ENCODE measurements at places on chromosomes 13 and 19. TPM values are rescaled to one million over a fixed set of nuclear protein-coding genes. Genes with fewer than 3 reads are reported as not detected.

DNA sequence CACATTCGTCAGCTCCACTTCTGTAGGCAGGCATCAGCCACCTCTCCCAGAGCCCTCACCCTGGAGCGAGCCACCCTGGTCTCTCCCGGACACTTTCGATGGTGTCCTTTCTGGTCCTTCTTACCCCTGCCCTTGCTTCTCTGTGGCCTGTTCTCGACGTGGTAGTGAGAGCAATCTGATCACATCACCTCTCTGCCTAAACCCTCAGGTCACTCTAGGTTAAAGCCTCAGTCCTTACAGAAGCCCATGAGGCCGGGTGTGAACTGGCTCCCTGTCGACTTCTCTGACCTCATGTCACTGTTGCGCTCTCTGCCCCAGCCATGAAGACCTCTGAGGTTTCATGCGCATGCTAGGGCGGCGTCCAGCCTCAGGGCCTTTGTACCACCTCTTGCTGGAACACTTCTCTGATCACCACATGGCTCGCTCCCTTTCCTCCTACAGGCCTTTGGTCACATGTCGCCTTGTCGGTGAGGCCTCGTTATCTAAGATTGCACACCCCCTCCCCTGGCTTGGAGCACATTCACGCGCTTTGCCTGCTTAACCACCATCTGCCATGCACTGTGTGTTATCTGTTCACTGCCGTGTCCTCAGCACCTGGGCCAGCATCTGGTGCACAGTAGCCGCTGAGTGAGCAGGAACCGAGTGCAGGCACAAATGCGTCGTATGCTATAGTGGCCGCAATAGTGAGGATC is 101.5 kb downstream of the DPF1 start:
- H3K4me1 ChIP-seq, result no peaks in the 10 kb centered on the region
- H3K27me3 ChIP-seq, result no peaks in the 10 kb centered on the region
- no peak overlapping the region for H3K27ac ChIP-seq
- H3K36me3 ChIP-seq, result peaks cover 7% of the 10 kb centered on the region
- H3K4me3 ChIP-seq, result no peak overlapping the region
- DNase-seq, result no peak

GRCh38 chr19:30666301-30666803 is 294.2 kb downstream of the ZNF536 start:
- no peak for DNase-seq
- no peaks in the 10 kb centered on the region for H3K36me3 ChIP-seq
- no peak overlapping the region for H3K4me3 ChIP-seq
- H3K27ac ChIP-seq, result no peak overlapping the region
- H3K27me3 ChIP-seq, result no peaks in the 10 kb centered on the region

DNA sequence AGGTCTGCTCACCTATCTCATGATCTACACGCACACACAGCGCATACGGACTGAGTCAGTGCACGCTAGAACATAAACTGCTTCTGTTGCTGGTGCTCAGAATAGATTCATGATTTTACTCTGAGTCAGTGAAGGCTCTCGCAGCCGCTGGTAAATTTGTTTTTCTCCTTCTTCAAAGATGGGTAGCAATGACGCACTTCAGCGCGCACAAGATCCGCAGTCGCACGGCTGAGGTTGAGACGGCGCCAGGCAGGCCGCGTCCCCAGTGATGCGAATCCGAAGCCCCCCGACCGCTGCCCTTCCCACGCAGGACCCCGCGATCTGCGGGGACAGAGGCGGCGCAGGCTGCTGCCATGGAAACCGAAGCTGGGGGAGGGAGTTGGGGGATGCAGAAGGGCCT is 103.7 kb upstream of the USP29 start:
- H3K27me3 ChIP-seq, result no peaks in the 10 kb centered on the region
- H3K4me3 ChIP-seq, result no peak overlapping the region
- no peaks in the 10 kb centered on the region for H3K4me1 ChIP-seq
- no peaks in the 10 kb centered on the region for H3K36me3 ChIP-seq

- H3K36me3 ChIP-seq, result no peaks in the 10 kb centered on the region
- no peaks in the 10 kb centered on the region for H3K27me3 ChIP-seq
- DNase-seq, result peak; percentile 35
- no peak overlapping the region for H3K27ac ChIP-seq
Measured at GRCh38 chr13:113625965-113626721, 31.9 kb downstream of the ATP4B start.

The CDX2 gene
- not detected for total RNA-seq

The SYNE4 gene
- 1.0 TPM for total RNA-seq

The GAMT gene
- 7.9 TPM for total RNA-seq
